ENCODE measurements at places on chromosomes 6 and 20.

DNA sequence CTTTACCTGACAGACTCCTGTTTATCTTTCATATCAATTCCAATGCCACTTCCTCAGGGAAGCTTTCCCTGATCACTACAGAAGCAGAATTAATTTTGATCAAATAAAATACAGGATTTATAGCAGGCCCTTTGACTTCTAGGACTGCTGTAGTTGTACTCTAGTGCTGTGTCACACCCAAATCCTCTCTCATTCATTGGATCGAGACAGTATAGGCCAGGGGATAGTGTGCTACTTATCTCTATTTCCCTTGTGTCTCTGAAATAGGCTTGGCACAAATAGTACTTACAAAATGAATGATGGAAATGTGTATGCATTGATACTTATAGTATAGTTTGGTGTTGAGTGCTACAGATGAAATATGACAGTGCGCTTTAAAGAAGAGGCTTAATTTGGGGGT is 19.8 kb downstream of the RALY start:
- no peak for DNase-seq

GRCh38 chr6:150209415-150209814 is 66.6 kb downstream of the PPP1R14C start:
- DNase-seq = no peak

GRCh38 chr6:105489216-105489530 is 86.3 kb upstream of the PREP start:
- no peak for DNase-seq

DNA sequence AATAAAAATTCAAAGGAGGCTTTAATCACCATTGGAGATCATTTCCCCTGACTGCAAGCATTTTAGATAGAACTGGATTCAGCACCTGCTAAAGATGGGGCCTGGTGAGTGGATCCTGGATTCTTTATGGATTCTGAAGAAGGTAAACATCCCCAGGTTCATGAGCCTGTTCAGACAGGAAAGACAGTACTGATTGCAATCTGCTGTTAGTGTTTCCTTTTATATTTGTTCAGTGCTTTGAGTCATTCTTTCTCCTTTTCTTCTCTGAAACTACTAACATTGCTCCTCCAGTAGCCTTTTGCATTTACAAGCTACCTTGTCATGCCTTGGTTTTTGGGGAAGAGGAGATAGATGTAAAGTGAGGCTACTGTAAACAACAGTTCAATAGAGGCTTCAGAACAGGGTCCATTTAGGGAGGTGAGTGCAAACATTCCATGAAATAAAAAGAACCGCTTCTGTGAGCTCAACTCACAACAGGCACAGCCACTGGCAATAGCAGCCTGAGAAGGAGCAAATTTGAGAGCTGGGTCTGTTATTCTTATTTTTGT is 66.4 kb upstream of the PRL start:
- DNase-seq = no peak

GRCh38 chr6:75436869-75437268 is 56.7 kb downstream of the FILIP1 start:
- no peak for DNase-seq

GRCh38 chr20:3405139-3405538 is 2.3 kb downstream of the DNAAF9 start:
- no peak for DNase-seq

DNA sequence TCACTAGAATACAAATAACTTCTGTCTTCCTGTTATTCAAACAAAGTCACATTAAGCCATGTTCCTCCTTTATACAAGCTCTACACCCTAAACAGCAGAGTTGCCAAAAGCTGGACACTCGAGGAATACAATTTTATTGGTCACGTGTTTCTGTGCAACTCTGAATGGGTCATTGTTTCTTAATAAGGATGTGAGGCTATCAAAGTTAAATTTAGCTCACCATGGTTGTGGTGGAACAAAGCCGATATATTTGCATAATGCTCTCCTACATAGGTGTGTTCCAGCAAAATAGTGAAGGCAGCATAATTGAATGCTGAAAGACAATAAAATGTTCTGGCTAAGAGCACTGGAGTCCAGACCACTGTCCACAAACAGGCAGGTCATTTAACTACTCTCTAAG is 36.9 kb upstream of the CD2AP start:
- DNase-seq = no peak

DNA sequence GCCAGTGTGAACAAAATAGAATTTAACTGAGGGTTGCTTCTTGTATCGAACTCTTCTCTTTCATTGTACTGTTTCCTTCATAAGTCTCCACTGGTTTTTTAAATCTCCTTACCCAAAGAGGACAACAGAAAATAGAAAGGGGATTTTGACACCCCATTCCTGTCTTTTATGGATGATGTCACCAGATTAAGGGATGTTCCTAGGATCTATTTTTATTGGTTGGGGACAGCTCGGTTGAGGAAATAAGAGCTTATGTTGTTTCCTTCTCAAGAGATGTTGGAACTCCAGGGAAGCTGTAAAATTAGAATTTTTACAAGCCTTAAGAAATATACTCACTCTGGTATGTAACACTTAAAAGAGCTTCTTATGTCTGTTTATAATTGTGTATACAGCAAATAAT is 171.5 kb downstream of the PHF3 start:
- no peak for DNase-seq

DNA sequence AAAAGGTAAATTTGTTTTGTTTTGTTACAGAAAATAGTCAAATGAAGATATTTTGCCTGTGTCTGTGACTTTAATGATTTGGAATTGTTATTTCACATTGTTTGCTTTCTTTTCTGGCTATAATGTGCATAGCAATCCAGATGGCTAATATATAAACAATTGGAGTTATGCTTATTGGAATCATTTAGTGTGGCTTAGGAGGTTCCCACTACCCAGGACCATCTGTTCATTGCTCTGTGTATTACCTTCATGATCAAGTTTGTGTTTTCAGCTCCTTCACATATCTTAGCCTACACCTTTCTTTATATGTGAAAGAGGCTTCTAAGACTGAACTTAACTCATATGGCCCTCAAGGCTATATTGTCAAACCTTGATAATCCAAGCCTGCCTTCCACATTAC is 232.9 kb downstream of the BCKDHB start:
- no peak for DNase-seq

DNA sequence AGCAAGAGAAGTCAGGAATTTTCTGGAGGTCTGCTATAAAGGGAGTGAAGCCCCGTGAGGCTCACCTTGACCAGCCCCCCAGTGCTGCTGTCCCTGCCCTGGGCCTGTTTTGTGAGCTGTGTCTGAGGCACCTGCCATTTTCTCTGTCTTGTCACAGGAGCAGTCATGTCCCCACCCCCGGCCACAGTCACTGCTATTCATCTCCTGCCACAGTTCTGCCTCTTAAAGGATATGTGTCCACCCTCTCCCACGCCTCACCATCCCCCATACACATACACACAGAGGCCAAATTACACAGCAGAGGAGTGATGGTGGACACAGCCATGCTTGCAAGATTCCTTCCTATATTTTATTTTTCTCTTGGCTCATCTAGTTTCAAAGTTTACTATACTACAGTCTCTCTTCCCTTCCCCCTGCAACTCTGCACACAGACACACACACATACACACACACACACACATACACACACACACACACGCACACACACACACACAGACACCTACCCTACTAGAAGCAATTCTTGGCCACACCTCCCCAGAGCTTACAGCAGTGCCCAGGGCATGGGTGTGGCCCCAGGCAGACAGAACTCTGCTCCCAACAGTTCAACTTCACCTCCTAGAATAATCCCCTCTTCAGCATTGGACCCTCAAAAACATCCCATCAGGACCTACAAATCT is 68.7 kb upstream of the TAB2 start:
- DNase-seq = no peak

- DNase-seq = no peak
These were observed 9.2 kb upstream of the MBOAT1 start for GRCh38 chr6:20221421-20221820.

Data from effector memory CD4-positive, alpha-beta T cell (primary cell).